ENCODE measurements at places on chromosomes 13 and 19. TPM values are rescaled to one million over a fixed set of nuclear protein-coding genes. Genes with fewer than 3 reads are reported as not detected.

DNA sequence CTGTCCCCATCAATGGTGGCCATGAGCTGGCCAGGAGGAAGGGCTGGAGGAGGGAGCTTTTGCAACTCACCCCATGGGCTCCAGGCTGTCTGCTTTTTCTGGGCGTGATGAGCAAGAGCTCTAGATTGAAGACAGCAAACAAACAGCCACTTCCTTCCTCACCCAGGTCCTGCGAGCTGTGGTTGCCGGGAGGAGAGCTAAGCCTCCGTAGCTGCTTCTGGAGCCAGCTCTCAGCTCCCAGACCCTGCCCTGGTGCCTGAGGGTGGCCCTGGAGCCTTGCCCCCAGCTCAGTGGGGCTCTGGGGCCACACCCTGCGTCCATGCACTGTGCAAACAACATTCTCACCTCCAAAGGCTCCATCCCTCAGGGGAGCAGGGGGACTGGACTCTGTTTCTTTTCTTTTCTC lies 6.2 kb downstream of the MYO1F start:
- no peak for DNase-seq

DNA sequence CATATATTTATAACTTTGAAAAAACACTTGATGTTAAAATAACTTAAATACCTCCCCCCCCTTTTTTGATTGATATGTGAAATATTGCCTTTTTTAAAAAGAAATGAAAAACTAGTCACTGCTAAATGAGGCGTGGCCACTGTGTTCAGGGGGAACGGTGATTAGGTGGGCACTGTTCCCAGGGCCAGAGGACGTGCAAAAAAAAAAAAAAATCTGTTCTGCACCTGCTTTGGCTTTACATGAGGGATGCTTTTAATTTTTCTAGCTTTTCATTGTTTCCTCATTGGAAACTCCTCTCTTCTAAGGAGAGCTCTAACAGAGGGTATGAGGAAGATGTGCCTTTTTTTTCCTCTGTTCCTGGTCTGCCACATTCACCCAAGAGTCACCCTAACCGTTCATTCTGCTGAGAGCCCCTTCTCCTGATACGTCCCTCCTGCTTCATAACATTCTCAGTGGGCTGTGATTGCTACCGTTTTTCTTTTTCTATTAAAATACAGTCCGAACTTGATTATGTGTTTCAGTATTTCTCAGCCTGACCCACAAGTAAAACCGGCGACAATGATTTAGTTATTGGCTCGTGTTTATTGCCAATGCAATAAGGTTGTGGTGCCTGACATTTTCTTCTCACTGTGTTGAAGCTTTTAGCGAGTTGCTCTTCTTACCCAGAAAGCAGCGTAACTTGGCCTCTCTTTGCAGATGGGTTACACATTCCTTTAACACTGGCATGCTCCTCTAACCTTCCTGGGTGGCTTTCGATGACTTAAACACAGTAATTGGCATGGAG lies 64.8 kb upstream of the ZNF536 start:
- DNase-seq = no peak

TYROBP gene
- not detected for total RNA-seq

DNA sequence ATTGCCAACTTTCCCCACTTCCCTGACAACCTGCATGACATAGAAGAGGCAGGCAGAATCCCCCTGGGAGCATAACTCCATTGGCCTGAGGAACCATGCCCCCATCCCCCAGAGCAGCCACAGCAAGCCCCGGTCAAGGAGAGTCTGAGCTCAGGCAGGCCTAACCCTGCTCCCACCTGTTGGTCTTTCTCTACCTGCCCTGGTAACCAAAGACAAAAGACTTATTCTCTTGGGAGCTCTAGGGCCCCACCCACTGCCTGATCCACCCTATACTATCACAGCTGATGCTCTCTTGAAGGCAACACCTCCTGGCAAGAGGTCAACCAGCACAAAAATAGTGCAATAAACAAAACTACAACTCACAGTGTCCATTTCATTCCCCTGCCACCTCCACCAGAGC lies 59.3 kb downstream of the TNFSF13B start:
- no peak for DNase-seq

NLRP12 gene
- not detected for total RNA-seq

GRCh38 chr19:45075301-45076028 lies 813 bp downstream of the ZNF296 start:
- no peak for DNase-seq

GRCh38 chr13:68846663-68847062 lies 1261.0 kb upstream of the ATXN8OS start:
- no peak for DNase-seq

GRCh38 chr13:44660050-44660449 lies 83.9 kb upstream of the TSC22D1 start:
- no peak for DNase-seq

DNA sequence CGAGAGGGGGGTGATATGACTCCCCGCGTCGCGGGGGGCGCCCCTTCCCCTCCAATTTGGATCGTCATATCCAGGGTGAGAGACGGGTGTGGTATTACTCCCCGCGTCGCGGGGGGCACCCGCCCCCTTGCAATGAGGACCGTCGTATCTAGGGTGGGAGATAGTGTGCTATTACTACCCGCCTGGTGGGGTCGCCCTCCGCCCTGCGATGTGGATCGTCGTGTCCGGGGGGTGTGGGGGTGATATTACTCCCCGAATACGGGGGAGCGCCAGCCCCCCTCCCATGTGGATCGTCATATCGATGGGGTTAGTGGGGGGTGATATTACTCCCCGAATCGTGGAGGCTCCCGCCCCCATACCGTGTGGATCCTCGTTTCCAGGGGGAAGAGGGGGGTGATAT lies 29.2 kb upstream of the RGCC start:
- DNase-seq = no peak

DNA sequence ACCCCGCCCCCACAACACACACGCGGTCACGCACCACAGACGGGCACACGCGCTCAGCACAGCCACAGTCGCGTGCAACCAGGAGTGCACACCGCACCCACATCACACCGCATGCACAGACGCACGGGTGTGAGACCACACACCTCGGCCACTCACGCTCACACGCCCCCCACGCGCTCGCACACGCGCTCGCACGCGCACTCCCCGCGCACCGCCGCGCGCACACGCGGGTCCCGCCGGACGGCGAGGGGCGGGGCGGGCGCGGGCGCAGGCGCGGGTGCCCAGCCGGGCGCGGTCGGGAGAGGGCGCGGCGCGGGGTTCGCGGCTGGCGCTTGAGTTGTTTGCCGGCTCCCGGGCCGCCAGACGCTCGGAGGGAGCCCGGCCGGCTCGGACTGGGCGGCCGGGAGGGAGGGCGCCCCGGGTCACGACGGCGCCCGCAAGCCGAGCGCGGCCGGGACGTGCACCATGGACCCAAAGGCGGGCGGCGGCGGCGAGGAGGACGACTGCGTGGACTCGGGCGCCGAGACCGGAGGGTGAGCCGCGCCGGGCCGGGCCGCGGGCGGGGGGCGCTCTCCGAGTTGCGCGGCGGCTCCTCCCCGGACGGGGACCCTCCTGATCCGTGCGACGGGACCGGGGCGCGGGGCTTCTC lies at the start of gene FAM124A:
Gene FAM124A (plus strand): TSS at position 362 of the 649 bp plus-strand sequence. CDS start 104 bp downstream, at position 466.
- peak; percentile 23 for DNase-seq

DNA sequence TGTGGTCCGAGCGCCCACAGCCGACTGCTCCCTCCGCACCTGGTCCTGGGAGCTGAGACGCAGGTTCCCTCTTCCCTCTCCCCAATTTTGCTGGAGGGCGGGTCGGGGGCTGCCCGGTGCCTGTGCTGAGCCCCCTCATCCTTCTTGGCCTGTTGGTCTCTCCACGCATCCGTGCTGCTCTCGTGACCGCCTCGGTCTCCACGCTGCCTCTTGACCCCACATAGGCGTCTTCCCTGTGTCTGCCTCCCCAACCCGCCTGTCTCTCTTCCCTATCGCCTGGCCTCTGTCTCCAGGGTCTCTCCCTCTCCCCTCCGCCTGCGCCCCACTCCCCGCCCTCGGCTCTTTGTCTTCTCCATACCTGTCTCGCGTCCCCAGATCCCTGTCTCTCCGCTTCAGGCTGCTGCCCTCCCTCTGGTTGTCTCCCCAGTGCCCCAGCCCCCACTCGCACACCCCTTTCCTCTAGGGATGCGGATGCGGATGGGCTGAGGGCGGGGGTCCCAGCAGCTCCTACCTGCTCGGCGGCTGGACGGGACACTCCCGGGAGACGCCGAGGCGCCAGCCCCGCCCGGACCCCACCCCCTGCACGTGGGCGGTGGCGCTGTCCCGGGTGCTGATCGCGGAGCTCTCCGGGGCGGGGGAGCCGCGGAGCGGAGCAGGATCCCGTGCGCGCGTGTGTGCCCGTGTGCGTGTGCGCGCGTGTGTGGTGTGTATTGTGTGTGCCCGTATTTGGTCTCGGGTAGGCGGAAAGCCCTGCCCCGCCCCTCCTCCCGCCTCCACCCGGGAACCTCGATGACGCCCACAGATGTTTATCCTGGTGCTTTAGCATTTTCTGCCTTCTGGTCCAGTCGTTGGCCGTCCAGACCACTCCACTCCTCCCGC lies at the start of gene SYT5:
Gene SYT5 (minus strand): TSS at position 684 of the 879 bp plus-strand sequence. CDS start 1,248 bp downstream, outside the sequence.
- peak; percentile 14 for DNase-seq

DNA sequence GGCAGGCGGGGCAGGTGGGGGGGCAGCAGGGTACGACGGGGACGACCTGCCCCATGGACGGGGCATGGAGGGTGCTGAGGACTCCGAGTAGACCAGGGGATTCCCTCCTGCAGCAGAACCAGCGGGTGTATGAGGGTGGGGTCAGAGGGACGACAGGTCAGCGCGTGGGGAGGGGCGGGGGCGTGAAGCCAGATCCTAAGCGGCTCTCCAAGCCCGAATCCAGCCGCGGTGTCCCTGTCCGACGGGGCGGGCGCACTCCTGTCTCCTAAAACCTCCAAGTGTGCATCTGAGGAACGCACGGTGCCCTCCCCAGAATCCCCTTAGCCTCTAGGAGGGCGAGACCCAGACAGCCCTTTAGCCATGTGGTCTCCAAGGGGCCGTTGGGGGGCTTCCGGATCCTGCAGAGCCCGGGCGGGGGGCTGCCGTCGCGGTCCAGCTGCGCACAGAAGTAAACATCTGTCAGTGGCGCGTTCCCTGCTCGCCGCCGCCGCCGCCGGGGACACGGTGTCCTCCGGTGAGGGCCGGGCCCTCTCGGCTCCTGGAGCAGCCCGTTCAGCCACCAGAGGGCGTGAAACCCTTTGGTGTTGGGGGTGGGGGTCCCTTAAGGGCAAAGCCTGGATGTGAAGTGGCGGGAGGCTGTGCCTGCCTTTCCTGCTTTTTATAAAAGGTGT lies 730 bp downstream of the NRTN start:
- peak; percentile 48 for DNase-seq

DNA sequence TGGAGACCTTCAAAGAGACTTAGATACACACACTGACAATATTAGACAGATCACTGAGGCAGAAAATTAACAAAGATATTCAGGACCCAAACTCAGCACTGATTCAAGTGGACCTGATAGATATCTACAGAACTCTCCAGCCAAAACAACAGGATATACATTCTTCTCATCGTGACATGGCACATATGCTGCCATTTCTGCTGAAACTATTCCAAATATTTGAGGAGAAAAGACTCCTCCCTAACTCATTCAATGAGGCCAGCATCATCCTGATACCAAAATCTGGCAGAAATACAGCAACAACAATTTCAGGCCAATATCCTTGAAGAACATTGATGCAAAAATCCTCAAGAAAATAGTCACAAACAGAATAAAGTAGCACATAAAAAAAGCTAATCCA lies 53.3 kb downstream of the TRPC4 start:
- no peak for DNase-seq

MBD3L2 gene
- not detected for total RNA-seq

- DNase-seq = no peak
Observed at GRCh38 chr13:67299072-67299635, 69.0 kb upstream of the PCDH9 start.

DNA sequence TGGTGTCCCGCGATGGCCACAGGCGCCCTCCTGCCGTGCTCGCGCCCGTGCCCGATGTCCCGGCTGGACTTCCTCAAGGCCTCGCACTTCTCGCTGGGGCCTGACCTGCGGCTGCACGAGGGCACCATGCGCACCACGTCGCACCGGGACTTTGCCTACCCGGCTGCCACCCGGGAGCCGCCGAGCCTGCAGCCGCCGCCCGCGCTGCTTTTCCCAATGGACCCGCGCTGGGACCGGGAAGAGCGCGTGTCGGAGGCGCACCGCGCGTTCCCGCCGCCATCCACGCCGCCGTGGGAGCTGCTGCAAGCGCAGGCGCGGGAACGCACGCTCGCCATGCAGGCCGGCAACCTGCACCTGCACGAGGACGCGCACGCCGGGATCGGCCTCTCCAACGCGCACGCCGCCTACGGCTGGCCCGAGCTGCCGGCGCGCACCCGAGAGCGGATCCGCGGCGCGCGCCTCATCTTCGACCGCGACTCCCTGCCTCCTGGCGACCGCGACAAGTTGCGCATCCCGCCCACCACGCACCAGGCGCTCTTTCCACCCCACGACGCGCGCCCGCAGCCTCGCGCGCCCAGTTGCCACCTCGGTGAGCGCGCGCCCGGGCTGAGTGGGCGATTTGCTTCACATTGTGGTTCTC lies 12.1 kb upstream of the PEX11G start:
- peak; percentile 63 for DNase-seq

UNC13A gene
- 0.69 TPM for total RNA-seq

GRCh38 chr13:63393112-63393511 lies 1977.5 kb upstream of the PCDH20 start:
- no peak for DNase-seq

DNA sequence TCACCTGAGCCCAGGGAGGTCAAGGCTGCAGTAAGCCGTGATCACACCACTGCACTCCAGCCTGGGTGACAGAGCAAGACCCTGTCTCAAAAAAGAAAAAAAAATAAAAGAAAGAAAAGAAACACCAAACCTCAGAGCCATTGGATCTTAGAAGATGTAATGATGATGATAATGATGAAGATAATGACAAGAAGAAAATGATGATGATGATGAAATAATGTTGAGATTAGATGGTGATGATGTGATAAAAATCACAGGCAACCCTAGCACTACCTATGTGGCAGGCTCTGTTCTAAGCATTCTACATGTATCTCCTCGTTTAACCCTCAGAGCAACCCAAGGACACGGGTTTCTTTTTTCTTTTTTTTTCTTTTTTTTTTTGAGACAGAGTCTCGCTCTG lies 20.1 kb upstream of the HNRNPUL1 start:
- DNase-seq = no peak

GRCh38 chr19:39514840-39515550 lies at the start of gene SELENOV:
Gene SELENOV, plus strand, starts transcription at chr19:39515139. Its CDS starts 74 bp downstream, at chr19:39515213.
- DNase-seq = no peak

COL5A3 gene
- 0.12 TPM for total RNA-seq

DNA sequence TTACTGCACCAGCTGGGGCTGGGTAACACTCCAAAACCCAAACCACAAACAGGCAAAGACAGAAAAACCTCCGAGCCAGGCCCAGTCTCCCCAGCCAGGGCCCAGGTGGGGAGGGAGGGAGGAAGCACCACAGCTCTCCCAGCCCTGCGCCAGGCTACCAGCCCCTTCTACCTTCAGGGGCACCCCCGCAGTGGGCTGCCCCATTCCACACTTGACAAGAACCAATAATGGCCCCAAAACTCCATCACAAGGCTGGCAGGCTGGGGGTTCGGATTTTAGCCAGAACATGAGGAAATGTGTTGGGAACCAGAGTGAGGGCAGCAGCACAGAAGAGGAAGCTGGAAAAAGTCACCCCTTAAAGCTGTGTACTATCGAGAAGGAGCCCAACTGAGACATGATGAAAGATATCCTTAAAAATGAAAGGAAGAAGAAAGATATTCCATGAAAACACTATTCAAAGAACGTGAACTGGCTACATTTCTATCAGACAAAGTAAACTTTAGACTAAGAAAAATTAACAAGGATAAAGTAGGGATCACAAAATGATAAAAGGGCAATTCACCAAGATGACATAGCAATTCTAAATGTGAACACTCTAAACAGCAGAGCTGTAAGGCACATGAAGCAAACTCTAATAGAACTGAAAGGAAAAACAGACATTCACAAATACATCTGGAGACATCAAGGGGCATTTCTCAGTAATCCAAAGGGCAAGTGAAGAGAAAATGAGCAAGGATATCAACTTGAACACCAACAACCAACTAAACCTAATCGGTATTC lies 12.9 kb downstream of the TUBGCP3 start:
- DNase-seq = no peak

Data from NCI-H460 (cell line).